ENCODE measurements at places on chromosomes 5 and 9. TPM values are rescaled to one million over a fixed set of nuclear protein-coding genes. Genes with fewer than 3 reads are reported as not detected.
A peak's percentile ranks its signal among the peaks of the same experiment; 100 is the strongest.

DNA sequence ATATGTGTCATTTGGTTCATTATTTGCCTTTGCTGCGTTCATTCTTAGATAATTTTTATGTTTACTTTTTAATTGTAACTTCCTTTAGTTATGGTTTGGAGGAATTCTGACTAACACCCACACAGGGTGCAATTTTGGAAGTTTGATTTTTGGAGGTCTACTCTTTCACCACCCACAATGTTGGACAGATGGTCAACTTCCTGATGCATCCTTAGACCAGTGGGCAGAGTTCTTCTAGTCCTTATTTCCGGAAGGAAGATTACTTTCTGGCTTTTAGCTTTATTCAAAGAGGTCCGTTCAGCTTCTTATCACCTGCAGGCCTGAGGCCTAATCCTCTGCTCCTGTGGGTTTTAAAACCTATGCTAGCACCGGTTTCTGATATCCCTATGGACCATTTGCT, 126.7 kb downstream of the MTX3 start:
- no peaks in the 10 kb centered on the region for H3K36me3 ChIP-seq
- H3K27ac ChIP-seq = no peak overlapping the region
- H3K4me3 ChIP-seq = no peak overlapping the region
- DNase-seq = no peak

- no peak overlapping the region for H3K27ac ChIP-seq
- DNase-seq = no peak
- no peaks in the 10 kb centered on the region for H3K4me1 ChIP-seq
Measured at GRCh38 chr9:18905883-18906629, 127.0 kb downstream of the SAXO1 start.

GRCh38 chr5:169723103-169723831, 86.2 kb downstream of the DOCK2 start:
- H3K27ac ChIP-seq = peak overlapping the region; percentile 2
- no peak for DNase-seq
- H3K4me1 ChIP-seq = peaks cover 25% of the 10 kb centered on the region
- peaks cover 33% of the 10 kb centered on the region for H3K36me3 ChIP-seq

- no peak overlapping the region for H3K27ac ChIP-seq
- no peak overlapping the region for H3K4me3 ChIP-seq
- no peaks in the 10 kb centered on the region for H3K27me3 ChIP-seq
Measured at GRCh38 chr5:173719731-173720082, 103.3 kb upstream of the BOD1 start.

GRCh38 chr9:75588808-75589207, 301.7 kb upstream of the PCSK5 start:
- H3K36me3 ChIP-seq = no peaks in the 10 kb centered on the region
- DNase-seq = no peak
- H3K27ac ChIP-seq = no peak overlapping the region
- H3K4me3 ChIP-seq = no peak overlapping the region
- H3K27me3 ChIP-seq = peaks cover 6% of the 10 kb centered on the region
- H3K4me1 ChIP-seq = no peaks in the 10 kb centered on the region

DNA sequence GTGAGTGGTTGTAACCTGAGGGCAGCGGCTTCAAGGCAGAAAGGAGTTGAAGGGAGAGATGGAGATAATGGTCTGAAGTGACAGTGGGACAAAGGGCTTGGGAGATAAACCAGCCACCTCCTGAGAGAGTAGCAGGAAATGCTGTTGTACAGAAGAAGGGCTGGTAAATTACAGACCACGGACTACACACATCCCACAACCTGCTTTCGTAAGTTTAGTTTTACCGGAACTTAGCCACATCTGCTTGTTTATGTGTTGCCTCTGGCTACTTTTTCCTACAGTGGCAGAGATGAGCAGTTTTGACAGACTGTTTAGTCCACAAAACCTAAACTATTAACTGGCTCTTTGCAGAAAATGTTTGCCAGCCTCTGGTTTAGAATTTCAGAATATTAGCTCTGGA, 269.5 kb downstream of the ARHGEF28 start:
- peaks cover 69% of the 10 kb centered on the region for H3K27me3 ChIP-seq
- no peak overlapping the region for H3K4me3 ChIP-seq
- H3K4me1 ChIP-seq = peaks cover 31% of the 10 kb centered on the region
- no peaks in the 10 kb centered on the region for H3K36me3 ChIP-seq

GRCh38 chr5:177399997-177400868, at the start of gene PFN3:
TSS of gene PFN3 (minus strand) at chr5:177400661. CDS start at chr5:177400576, 85 bp downstream.
- H3K4me3 ChIP-seq = no peak within 1 kb of the TSS
- no peaks in the 10 kb centered on the region for H3K36me3 ChIP-seq
- DNase-seq = no peak
- H3K27me3 ChIP-seq = peaks cover 23% of the 10 kb centered on the region
- peaks cover 29% of the 10 kb centered on the region for H3K4me1 ChIP-seq
- no peak within 1 kb of the TSS for H3K27ac ChIP-seq

GRCh38 chr5:82167372-82167935, 110.7 kb downstream of the RPS23 start:
- no peak overlapping the region for H3K4me3 ChIP-seq
- H3K36me3 ChIP-seq = no peaks in the 10 kb centered on the region
- no peak overlapping the region for H3K27ac ChIP-seq
- no peak for DNase-seq

DNA sequence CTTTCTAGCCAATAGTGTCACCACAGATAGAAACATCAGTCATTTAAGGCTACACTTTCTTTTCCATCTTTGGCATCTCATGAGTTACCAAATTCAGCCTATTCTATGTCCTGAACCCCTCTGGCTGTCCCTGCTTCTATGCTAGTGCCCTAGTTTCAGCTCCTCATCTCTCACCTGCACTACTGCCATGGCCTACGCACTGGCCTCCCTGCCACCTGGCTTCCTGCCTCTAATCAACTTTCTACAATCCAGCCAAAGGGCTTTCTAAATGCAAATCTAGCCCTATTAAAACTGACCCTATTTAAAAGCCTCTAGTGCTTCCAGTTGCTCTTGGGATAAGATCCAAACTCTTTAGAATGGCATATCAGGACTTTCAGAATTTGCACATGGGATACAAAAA, 482.9 kb downstream of the TMEM38B start:
- no peak for DNase-seq
- H3K27ac ChIP-seq = no peak overlapping the region
- no peak overlapping the region for H3K4me3 ChIP-seq
- H3K36me3 ChIP-seq = no peaks in the 10 kb centered on the region
- no peaks in the 10 kb centered on the region for H3K27me3 ChIP-seq
- H3K4me1 ChIP-seq = no peaks in the 10 kb centered on the region

- no peaks in the 10 kb centered on the region for H3K27me3 ChIP-seq
- no peaks in the 10 kb centered on the region for H3K36me3 ChIP-seq
- H3K27ac ChIP-seq = no peak overlapping the region
- H3K4me3 ChIP-seq = no peak overlapping the region
- no peak for DNase-seq
- H3K4me1 ChIP-seq = no peaks in the 10 kb centered on the region
Measured at GRCh38 chr5:160293901-160294561, 18.3 kb downstream of the CCNJL start.

DNA sequence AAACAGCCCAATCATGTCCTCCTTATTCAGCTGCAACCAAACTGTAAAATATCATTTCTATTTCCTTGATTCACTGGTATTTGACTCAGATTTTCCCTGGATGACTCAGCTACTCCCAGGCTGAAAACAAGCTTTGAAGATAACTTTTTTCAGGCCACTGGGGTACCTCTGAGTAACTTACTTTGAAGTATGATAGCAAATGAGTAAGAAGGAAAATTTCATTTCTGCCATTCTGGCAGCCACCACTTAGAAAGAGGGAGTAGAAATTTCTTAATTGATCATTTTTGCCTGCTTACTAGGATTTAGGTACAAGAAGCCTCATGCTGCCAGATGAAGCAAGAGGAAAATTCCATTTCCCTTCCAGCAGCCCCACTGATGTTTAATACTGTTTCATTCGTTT, 247.4 kb downstream of the PRELID2 start:
- H3K4me3 ChIP-seq = no peak overlapping the region
- H3K36me3 ChIP-seq = no peaks in the 10 kb centered on the region
- no peak overlapping the region for H3K27ac ChIP-seq
- DNase-seq = no peak
- H3K27me3 ChIP-seq = no peaks in the 10 kb centered on the region

GRCh38 chr9:89969156-89969675, 364.4 kb downstream of the GADD45G start:
- H3K4me1 ChIP-seq = peaks cover 29% of the 10 kb centered on the region
- H3K36me3 ChIP-seq = no peaks in the 10 kb centered on the region
- H3K27me3 ChIP-seq = peaks cover 7% of the 10 kb centered on the region
- peak; percentile 13 for DNase-seq
- no peak overlapping the region for H3K27ac ChIP-seq

The EIF4E1B gene
- total RNA-seq = not detected

The SV2C gene
- 0.19 TPM for total RNA-seq

The SLCO6A1 gene
- not detected for total RNA-seq

The PDCD1LG2 gene
- total RNA-seq = 3.0 TPM

The PCAT7 gene
- not detected for total RNA-seq

The GPR150 gene
- total RNA-seq = 1.1 TPM

The FAM169A gene
- total RNA-seq = 13.4 TPM

The C5orf58 gene
- total RNA-seq = not detected

The NIPAL4 gene
- 5.9 TPM for total RNA-seq

The PAPPA gene
- not detected for total RNA-seq

All from activated T-cell treated with anti-CD3 and anti-CD28 coated beads, Interleukin-2, amount 50 U/mL, for 72 hours (primary cell).